Ovary (tissue), 10 donors: ENCODE measurements at places on chromosomes 2 and 18. TPM values are rescaled to one million over a fixed set of nuclear protein-coding genes. Genes with fewer than 3 reads are reported as not detected.

CFAP65 gene
- not detected for polyA plus RNA-seq

MARCO gene
- polyA plus RNA-seq: 1.8 TPM

LIPG gene
- polyA plus RNA-seq: 0.94 TPM

PKDCC gene
- polyA plus RNA-seq: 117 TPM

LTBP1 gene
- 117 TPM for polyA plus RNA-seq

DNA sequence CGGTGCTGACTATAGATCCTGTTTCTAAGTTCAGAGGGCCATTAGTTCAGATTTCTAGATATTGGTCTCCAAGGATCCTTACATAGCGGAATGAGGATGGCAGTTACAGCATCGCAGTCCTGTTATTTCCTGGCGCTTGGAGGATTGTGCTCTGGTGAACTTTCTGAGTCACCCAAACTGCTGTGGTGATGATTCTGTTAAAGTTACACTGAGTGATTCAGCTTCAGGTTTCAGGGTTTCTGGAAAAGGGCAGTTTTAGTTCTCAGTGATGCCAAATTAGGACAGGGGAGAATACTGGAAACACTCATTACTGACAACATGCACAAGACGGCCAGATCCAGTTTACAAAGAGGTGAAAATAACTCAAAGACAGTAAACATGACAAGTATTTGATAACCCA, 52.1 kb upstream of the ANKRD62 start:
- no peak overlapping the region for H3K4me3 ChIP-seq
- DNase-seq: no peak
- no peak overlapping the region for H3K27ac ChIP-seq
- H3K27me3 ChIP-seq: no peaks in the 10 kb centered on the region
- no peaks in the 10 kb centered on the region for H3K36me3 ChIP-seq

DNA sequence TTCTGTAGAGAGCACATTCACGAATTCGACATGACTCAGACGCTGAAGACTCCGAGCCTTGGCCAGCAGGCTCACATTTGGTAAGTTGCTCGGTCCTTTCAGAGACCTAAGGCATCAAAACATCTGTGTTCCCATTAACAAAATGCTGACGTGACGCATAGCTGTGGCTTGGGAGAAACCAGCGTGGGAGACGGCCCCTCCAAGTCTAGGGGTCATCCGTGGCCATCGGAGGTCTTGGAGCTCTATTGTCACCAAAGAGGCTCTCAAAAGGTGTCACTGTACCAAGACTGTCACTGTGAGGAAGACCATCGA, 14.9 kb downstream of the FBLN7 start:
- no peak overlapping the region for H3K27ac ChIP-seq
- no peaks in the 10 kb centered on the region for H3K4me1 ChIP-seq
- H3K27me3 ChIP-seq: no peaks in the 10 kb centered on the region
- DNase-seq: no peak

GRCh38 chr2:96860065-96861029, 2.5 kb upstream of the ANKRD39 start:
- H3K36me3 ChIP-seq: no peaks in the 10 kb centered on the region
- DNase-seq: no peak
- H3K27ac ChIP-seq: no peak overlapping the region
- H3K4me1 ChIP-seq: peaks cover 14% of the 10 kb centered on the region
- H3K4me3 ChIP-seq: no peak overlapping the region

DNA sequence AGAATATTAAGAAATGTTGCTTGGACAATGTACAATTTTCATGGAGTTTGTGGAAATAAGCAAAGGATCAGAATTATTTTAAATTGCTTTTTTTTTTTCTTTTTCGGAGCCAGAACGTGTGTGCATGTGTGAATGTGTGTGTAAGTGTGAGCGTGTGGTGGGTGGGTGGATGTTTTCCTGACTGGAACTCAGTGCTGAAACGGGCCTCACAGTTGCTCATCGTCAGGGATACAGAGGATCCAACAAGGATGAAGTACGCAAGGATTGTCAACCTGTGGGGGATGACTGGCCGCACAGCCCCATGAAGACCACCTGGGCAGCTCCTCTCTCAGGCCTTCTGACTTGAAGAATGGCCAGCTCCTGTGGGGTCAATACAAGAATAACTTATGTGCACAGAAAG, 17.5 kb downstream of the IL1B start:
- H3K4me3 ChIP-seq: no peak overlapping the region
- no peaks in the 10 kb centered on the region for H3K4me1 ChIP-seq

GRCh38 chr2:205868773-205869333, 186.6 kb downstream of the NRP2 start:
- DNase-seq: no peak
- H3K27ac ChIP-seq: no peak overlapping the region
- H3K4me1 ChIP-seq: no peaks in the 10 kb centered on the region
- no peak overlapping the region for H3K4me3 ChIP-seq
- H3K27me3 ChIP-seq: no peaks in the 10 kb centered on the region

DNA sequence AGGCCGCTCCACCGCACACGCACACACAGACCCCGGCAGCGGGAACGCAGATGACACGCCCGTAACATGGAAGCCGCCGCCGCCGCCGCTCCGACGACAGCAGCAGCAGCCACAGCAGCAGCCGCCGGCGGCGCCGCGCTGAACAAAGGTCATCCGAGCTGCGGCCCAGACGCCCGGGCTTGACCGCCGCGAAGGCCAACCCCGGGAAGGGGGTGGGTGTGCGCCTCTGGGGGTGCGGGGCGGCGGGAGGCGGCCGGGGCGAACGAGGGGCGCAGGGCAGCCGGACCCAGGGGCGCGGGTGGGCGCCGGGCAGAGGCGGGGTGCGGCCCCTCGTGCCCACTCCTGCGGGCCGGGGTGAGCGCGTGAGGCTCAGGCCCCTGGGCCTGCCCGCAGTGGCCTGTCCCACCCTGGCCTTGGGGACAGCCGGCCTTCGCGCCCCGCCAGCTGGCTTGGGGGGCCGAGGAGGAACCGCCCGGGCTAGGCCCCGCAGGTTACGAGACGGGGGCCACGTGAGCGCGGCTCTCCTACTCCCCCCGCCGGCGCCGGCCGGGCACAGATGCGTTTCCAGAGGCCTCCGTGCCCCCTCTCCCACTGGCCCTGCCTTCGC, 1.0 kb upstream of the ZNF532 start:
- peaks cover 28% of the 10 kb centered on the region for H3K4me1 ChIP-seq
- H3K36me3 ChIP-seq: no peaks in the 10 kb centered on the region
- peak overlapping the region; percentile 42 for H3K4me3 ChIP-seq
- H3K27ac ChIP-seq: peak overlapping the region; percentile 99
- H3K27me3 ChIP-seq: no peaks in the 10 kb centered on the region

DNA sequence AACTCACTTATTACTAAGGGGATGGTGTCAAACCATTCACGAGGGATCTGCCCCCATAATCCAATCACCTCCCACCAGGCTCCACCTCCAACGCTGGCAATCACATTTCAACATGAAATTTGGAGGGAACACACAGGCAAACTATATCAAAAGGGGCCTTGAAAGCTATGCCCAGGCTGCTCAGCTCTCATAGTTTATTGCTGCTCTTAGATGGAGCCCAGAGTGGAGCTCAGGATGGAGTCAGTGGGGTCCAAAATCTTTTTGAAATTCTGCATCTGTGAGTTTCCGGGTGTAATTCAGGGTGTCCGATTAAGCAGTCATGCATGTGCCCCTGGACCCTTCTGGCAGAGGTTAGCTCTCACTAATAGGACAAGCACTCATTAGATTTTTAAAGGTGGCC, 24.3 kb downstream of the RHOB start:
- no peak overlapping the region for H3K4me3 ChIP-seq
- H3K27ac ChIP-seq: no peak overlapping the region
- H3K36me3 ChIP-seq: no peaks in the 10 kb centered on the region

DNA sequence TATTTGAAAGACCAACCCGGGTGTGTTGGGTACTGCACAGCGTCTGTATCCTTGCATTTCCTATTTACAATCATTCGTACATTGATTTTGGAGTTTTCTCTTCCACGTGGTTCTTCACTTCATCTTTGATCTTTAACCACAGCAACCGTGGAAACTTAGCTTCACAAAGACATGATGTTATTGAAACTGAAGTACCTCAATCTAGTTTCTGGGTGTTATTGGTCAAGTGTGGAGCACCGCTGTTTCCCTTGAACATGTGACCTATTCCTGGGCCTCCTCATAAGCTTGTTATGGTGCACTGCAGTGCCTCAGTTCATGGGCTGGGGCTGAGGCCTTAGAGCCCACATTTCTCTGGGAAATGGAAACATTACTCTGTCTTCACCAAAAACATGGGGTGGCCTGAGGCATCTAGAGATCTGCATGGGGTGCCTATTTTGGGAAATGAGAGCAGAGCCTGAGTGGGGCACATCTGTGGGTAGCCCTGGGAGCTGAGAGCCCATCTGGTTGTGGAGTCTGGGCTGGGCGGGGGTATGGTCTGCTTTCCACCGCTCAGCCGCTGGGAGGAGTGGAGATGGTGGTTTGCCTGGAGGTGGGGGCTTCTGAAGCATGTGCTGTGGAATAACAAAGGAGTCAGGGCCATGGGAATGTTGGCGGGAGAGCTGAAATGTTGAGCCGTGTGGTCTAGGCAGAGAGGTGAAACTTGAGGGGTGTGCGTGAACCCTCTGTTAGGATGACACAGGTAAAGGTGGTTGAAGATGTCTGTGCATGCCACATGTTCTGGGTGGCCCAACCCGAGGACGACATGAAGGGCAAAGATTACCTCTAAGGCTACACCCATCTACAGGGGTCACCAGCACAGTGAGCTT, 37.4 kb downstream of the ZNF236 start:
- no peak overlapping the region for H3K27ac ChIP-seq
- H3K27me3 ChIP-seq: no peaks in the 10 kb centered on the region
- no peaks in the 10 kb centered on the region for H3K36me3 ChIP-seq
- DNase-seq: no peak

- no peak for DNase-seq
- no peak overlapping the region for H3K4me3 ChIP-seq
- peaks cover 8% of the 10 kb centered on the region for H3K4me1 ChIP-seq
- no peaks in the 10 kb centered on the region for H3K36me3 ChIP-seq
These were observed 58.5 kb downstream of the ROCK1 start for GRCh38 chr18:21053127-21053526.

- no peaks in the 10 kb centered on the region for H3K4me1 ChIP-seq
- no peak overlapping the region for H3K4me3 ChIP-seq
- no peaks in the 10 kb centered on the region for H3K27me3 ChIP-seq
- no peak for DNase-seq
- H3K36me3 ChIP-seq: no peaks in the 10 kb centered on the region
- no peak overlapping the region for H3K27ac ChIP-seq
These were observed 17.0 kb downstream of the GPR35 start for GRCh38 chr2:240642061-240642805.

DNA sequence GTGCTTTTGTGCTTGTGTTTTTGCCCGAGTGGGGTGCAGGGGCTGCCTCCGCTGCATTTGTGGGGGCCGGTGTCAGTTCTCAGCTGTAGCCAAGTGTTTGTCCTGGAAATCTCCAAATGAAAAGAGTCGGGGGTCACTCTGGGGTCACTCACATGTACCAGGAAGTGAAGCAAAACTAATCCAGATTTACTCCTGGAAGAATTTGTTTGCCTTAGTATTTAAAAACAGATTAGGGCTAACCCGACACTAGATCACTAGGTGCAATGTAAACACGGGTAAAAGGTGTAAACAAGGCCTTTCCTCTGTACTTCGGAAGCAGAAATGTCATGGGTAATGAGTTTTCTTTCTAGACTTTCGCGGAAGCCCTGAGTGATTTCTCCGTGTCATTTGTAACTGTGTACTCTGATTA, 50.3 kb downstream of the GBX2 start:
- DNase-seq: no peak
- no peak overlapping the region for H3K27ac ChIP-seq
- H3K27me3 ChIP-seq: no peaks in the 10 kb centered on the region
- no peak overlapping the region for H3K4me3 ChIP-seq
- H3K4me1 ChIP-seq: peaks cover 1% of the 10 kb centered on the region

GRCh38 chr2:58688813-58689212, 447.7 kb upstream of the FANCL start:
- H3K36me3 ChIP-seq: no peaks in the 10 kb centered on the region
- no peak overlapping the region for H3K4me3 ChIP-seq
- no peak overlapping the region for H3K27ac ChIP-seq
- H3K27me3 ChIP-seq: no peaks in the 10 kb centered on the region
- H3K4me1 ChIP-seq: no peaks in the 10 kb centered on the region
- DNase-seq: no peak

GRCh38 chr2:72207334-72207733, 59.7 kb upstream of the CYP26B1 start:
- DNase-seq: no peak
- no peak overlapping the region for H3K27ac ChIP-seq
- H3K27me3 ChIP-seq: no peaks in the 10 kb centered on the region
- H3K36me3 ChIP-seq: no peaks in the 10 kb centered on the region
- no peak overlapping the region for H3K4me3 ChIP-seq
